ENCODE measurements at places on chromosomes 13 and 19.
A peak's percentile ranks its signal among the peaks of the same experiment; 100 is the strongest.

GRCh38 chr13:34161931-34162543 is 344.1 kb downstream of the RFC3 start:
- no peak for DNase-seq
- H3K4me3 ChIP-seq, result peak overlapping the region; percentile 29
- H3K4me1 ChIP-seq, result peaks cover 14% of the 10 kb centered on the region
- H3K36me3 ChIP-seq, result no peaks in the 10 kb centered on the region
- H3K27me3 ChIP-seq, result no peaks in the 10 kb centered on the region
- H3K27ac ChIP-seq, result peak overlapping the region; percentile 79

DNA sequence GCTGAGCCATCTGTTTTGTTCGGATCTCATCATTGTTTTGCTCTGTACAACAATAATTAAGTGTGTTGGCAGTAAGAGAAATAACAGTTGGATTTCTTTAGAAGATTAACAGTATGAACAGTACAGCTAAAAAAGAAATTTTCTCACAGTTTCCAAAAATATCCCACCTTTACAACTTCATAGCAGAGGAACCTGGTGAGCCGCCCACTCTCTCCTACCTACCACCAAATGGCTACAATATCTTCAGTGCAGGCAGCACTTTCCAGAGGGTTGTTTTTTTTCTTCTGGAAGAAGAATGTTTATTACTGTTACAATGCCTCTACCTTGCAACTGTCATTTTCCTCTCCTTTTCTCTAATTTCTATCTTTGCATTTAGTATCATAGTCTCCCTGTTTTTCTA is 1577.5 kb upstream of the PRR20A start:
- DNase-seq, result no peak
- no peak overlapping the region for H3K27ac ChIP-seq
- H3K4me3 ChIP-seq, result no peak overlapping the region
- H3K4me1 ChIP-seq, result no peaks in the 10 kb centered on the region

GRCh38 chr19:35311901-35312665 is 16.9 kb upstream of the CD22 start:
- no peak overlapping the region for H3K4me3 ChIP-seq
- H3K27ac ChIP-seq, result no peak overlapping the region
- no peaks in the 10 kb centered on the region for H3K4me1 ChIP-seq
- H3K27me3 ChIP-seq, result no peaks in the 10 kb centered on the region

DNA sequence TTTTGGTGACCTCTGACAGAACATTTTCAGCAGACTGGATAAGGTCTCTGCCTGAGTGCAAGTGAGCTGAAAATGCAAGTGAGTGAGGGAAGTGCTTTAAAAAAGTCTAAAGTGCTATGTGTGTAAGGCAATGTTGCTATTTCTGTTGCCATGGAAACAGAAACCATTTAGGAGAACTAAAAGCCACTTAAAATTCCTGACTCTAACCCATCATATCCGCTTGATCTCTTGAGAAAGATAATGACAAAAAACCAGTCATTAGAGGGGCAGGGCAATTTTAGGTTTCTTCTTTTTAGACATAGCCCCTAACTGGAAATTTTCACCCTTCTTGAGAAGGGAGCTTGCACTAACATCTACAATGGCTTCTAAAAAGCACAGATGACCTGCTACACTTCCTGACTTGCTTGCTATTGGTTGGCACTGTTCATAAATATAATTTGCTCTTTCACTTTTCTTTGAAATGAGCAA is at the start of gene CYSLTR2:
CYSLTR2 (plus strand) TSS at position 458 of the 468 bp plus-strand sequence. CDS start 52,889 bp downstream, outside the sequence.
- H3K4me3 ChIP-seq, result no peak within 1 kb of the TSS
- no peak for DNase-seq
- H3K4me1 ChIP-seq, result no peaks in the 10 kb centered on the region
- H3K27ac ChIP-seq, result no peak within 1 kb of the TSS

DNA sequence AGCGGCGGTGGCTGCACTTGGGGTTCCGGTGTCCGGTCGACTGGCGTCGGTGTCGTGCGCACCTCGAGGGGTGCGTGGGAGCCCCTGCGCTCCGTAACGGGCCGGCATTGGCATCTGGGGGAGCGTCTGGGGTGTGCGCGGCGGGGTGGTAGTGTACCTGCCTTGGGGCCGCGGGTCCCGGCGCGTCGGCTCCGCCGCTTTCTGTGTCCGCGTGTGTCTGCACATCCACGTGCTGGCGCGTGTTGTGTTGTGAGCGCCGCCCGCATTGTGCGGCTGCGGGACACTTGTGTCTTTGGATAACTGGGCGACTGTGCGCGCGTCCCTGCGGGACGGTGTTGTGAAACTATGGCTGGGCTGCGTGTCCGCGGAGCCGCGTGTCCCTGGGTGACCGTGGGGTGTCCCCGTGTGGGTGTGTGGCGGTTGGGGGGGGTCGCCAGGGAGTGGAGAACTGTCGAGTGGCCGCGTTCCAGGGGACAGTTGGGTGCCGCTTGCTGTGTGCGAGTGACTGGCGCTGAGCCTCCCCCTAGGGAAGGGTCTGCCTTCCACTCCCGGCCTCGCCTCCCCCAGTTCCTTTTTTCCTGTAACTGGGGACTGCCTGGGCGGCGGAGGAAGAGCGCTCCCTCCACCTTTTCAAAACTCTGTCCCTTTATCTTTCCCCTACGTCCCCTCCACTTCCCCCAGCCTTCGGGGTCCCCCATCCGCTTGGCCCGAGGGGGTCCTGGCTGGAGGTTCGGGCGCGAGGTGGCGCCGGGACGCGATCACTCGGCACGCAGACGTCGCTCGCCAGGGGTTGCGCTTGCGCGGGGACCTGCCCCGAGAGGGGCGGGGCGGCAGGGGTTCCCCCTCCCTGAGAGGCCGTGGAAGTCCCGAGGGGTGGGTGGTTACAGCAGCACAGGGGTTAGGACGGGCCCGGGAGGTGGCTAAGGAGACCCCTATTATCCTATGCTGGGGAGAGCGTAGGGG is 5.7 kb upstream of the NFIC start:
- peaks cover 34% of the 10 kb centered on the region for H3K4me1 ChIP-seq
- peak overlapping the region; percentile 100 for H3K4me3 ChIP-seq
- peak overlapping the region; percentile 100 for H3K27ac ChIP-seq

GRCh38 chr19:33670398-33670797 is 48.6 kb downstream of the CHST8 start:
- DNase-seq, result peak; percentile 9
- no peak overlapping the region for H3K4me3 ChIP-seq
- H3K27ac ChIP-seq, result no peak overlapping the region
- no peaks in the 10 kb centered on the region for H3K4me1 ChIP-seq
- H3K27me3 ChIP-seq, result peaks cover 14% of the 10 kb centered on the region

GRCh38 chr13:39259371-39260140 is 221.3 kb downstream of the NHLRC3 start:
- no peaks in the 10 kb centered on the region for H3K27me3 ChIP-seq
- H3K4me3 ChIP-seq, result no peak overlapping the region
- no peak for DNase-seq
- H3K4me1 ChIP-seq, result peaks cover 29% of the 10 kb centered on the region

- H3K36me3 ChIP-seq, result peaks cover 1% of the 10 kb centered on the region
- peaks cover 42% of the 10 kb centered on the region for H3K4me1 ChIP-seq
- H3K27ac ChIP-seq, result no peak overlapping the region
- peaks cover 67% of the 10 kb centered on the region for H3K27me3 ChIP-seq
- no peak overlapping the region for H3K4me3 ChIP-seq
These were observed 1.1 kb downstream of the GRIN2D start for GRCh38 chr19:48394331-48395169.

GRCh38 chr19:50328224-50328872 is 829 bp downstream of the KCNC3 start:
- H3K27ac ChIP-seq, result no peak overlapping the region
- H3K36me3 ChIP-seq, result no peaks in the 10 kb centered on the region
- H3K27me3 ChIP-seq, result peaks cover 75% of the 10 kb centered on the region
- peak overlapping the region; percentile 14 for H3K4me3 ChIP-seq
- DNase-seq, result no peak

- no peak for DNase-seq
- H3K36me3 ChIP-seq, result no peaks in the 10 kb centered on the region
- H3K27me3 ChIP-seq, result no peaks in the 10 kb centered on the region
- H3K4me3 ChIP-seq, result no peak overlapping the region
- H3K4me1 ChIP-seq, result peaks cover 24% of the 10 kb centered on the region
These were observed 85.7 kb downstream of the LRRC63 start for GRCh38 chr13:46297361-46297811.

- H3K4me1 ChIP-seq, result peaks cover 9% of the 10 kb centered on the region
- no peak for DNase-seq
- no peak overlapping the region for H3K4me3 ChIP-seq
- peak overlapping the region; percentile 58 for H3K27ac ChIP-seq
- H3K36me3 ChIP-seq, result peaks cover 49% of the 10 kb centered on the region
- H3K27me3 ChIP-seq, result no peaks in the 10 kb centered on the region
These were observed 8.8 kb downstream of the SYDE1 start for GRCh38 chr19:15115762-15116615.

DNA sequence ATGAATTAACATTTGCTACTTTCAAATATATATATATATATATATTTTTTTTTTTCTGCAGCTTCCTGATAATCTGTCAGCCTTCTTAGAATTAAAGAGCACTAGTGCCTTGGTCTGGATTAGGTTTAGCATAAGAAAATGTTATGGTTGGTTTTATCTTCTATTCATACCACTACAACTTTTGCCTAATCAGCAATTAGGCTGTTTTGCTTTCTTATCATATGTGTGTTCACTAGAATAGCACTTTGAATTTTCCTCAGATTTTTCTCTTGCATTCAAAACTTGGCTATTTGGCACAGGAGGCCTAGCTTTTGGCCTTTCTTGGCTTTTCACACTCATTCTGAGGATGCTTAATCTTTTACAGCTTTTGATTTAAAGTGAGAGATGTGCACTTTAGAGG is 1468.1 kb downstream of the PCDH9 start:
- H3K27me3 ChIP-seq, result no peaks in the 10 kb centered on the region
- H3K4me3 ChIP-seq, result no peak overlapping the region
- no peaks in the 10 kb centered on the region for H3K4me1 ChIP-seq
- H3K36me3 ChIP-seq, result no peaks in the 10 kb centered on the region

DNA sequence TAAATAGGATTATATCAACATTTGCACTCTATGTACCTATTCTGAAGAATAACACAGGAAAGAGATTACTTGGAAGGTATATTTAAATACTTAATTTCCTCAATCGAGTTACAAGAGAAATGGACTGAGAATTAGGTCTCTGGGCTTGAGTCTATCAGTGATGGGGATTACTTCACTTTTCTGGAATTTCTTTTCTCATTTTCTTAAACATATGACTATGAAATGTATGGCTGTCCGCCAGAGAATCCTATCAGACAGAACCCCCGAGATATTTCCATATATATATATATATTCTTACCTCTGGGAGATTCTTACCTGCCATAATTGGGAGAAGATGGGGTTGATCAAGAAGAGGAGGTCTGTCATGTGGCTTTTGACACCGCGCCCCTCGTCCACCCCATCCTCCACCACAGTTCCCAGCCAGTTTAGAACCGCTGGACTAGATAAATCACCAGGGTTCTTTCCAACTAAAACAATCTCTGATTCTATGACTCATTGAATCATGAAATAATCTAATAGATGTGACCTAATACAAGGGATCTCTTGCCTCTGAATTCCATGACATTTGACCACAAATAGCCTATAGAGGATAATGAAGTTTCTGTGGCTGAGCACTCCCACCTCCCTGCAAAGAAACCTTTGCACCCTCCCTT is 231.3 kb downstream of the TBC1D4 start:
- H3K4me1 ChIP-seq, result no peaks in the 10 kb centered on the region
- H3K4me3 ChIP-seq, result no peak overlapping the region
- no peak for DNase-seq
- no peak overlapping the region for H3K27ac ChIP-seq

DNA sequence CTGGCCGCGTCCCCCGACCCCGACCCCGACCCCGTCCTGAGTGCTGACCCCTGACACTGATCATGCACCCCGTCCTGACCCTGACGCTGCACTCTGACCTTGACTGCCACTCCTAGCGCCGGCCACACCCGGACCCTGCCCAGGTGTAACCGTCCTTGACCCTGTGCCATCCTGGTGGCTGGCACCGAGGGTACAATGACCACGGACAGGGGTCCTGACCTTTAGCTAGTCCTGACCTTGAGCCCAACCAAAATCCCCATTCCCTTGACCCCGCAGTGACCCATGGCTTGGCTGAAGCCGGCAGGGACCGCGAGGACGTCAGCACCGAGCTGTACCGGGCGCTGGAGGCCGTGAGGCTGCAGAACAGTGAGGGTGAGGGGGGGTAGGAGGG is 25.9 kb downstream of the CLEC4M start:
- H3K4me1 ChIP-seq, result no peaks in the 10 kb centered on the region
- H3K36me3 ChIP-seq, result no peaks in the 10 kb centered on the region
- H3K27me3 ChIP-seq, result no peaks in the 10 kb centered on the region
- no peak overlapping the region for H3K27ac ChIP-seq
- no peak for DNase-seq
- H3K4me3 ChIP-seq, result no peak overlapping the region

DNA sequence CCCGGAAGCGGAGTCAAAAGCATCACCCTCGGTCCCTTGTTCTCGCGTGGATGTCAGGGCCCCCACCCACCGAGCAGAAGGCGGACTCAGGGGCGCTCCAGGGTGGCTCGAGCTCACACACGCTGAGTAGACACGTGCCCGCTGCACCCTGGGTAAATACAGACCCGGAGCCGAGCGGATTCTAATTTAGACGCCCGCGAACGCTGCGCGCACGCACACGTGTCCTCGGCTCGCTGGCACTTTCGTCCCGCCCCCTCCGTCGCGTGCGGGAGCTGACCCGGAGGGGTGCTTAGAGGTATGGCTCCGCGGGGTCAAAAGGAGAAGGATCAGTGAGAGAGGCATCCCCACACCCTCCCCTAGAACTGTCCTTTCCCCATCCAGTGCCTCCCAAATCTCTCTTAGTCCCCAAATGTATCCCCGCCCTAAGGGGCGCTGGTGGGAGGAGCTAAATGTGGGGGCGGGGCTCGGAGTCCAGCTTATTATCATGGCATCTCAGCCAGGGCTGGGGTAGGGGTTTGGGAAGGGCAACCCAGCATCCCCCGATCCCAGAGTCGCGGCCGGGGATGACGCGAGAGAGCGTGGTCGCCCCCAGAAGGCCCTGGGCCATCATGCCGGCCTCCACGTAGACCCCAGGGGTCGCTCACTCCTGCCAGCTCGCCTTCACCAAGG is 451 bp upstream of the ICAM5 start:
- peak overlapping the region; percentile 40 for H3K4me3 ChIP-seq
- peaks cover 91% of the 10 kb centered on the region for H3K27me3 ChIP-seq
- DNase-seq, result no peak
- H3K36me3 ChIP-seq, result no peaks in the 10 kb centered on the region
